ENCODE measurements at places on chromosomes 3 and 15. TPM values are rescaled to one million over a fixed set of nuclear protein-coding genes. Genes with fewer than 3 reads are reported as not detected.

Gene SCG5
- 51.3 TPM for polyA plus RNA-seq

Gene C3orf20
- polyA plus RNA-seq: not detected

Gene TRPM1
- not detected for polyA plus RNA-seq

Gene XCR1
- not detected for polyA plus RNA-seq

Gene CISH
- 5.9 TPM for polyA plus RNA-seq

Gene KNL1
- 6.1 TPM for polyA plus RNA-seq

Gene MAGEL2
- not detected for polyA plus RNA-seq

Gene SLC2A2
- polyA plus RNA-seq: not detected

Gene PRSS50
- polyA plus RNA-seq: not detected

Gene SNRPA1
- 102 TPM for polyA plus RNA-seq
